ENCODE measurements at places on chromosomes 6 and 20. TPM values are rescaled to one million over a fixed set of nuclear protein-coding genes. Genes with fewer than 3 reads are reported as not detected.

Gene SLC26A8
- total RNA-seq = not detected

Gene SMLR1
- not detected for total RNA-seq

Gene NRM
- total RNA-seq = 6.8 TPM

DNA sequence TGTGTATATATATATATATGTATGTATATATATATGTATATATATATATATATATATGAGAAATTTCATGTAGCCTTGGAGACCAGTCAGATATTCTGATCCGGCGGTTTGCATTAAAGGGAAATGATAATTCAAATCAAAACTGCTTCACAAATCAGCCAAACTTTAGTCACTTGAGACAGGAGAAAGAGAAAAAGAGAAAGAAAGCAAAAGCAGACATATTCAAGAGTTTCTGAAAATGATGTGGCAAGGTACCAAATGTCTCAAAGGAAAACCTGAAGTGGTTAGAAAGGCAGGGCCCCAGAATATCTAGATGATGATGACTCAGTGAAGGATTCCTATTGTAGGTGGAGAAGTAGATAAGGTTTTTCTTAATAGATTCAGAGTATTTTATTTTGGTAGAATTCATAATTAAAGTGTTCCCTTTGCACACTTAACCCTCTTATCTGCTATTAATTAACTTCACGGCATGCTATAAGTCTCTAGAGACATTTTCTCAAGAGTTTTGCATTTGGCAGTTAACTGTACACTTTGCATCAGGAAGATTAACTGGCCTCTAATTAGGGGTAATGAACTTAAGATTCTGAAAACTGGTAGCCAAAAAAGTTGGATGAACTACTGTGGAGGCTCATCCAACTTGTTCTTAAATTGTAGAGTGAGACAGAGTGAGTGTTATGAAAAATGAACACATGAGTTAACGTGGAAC is 50.1 kb upstream of the ASF1A start:
- no peak for DNase-seq

Gene FANCE
- total RNA-seq = 20.2 TPM

GRCh38 chr6:89952105-89952671 is 57.9 kb downstream of the GJA10 start:
- no peak for DNase-seq

DNA sequence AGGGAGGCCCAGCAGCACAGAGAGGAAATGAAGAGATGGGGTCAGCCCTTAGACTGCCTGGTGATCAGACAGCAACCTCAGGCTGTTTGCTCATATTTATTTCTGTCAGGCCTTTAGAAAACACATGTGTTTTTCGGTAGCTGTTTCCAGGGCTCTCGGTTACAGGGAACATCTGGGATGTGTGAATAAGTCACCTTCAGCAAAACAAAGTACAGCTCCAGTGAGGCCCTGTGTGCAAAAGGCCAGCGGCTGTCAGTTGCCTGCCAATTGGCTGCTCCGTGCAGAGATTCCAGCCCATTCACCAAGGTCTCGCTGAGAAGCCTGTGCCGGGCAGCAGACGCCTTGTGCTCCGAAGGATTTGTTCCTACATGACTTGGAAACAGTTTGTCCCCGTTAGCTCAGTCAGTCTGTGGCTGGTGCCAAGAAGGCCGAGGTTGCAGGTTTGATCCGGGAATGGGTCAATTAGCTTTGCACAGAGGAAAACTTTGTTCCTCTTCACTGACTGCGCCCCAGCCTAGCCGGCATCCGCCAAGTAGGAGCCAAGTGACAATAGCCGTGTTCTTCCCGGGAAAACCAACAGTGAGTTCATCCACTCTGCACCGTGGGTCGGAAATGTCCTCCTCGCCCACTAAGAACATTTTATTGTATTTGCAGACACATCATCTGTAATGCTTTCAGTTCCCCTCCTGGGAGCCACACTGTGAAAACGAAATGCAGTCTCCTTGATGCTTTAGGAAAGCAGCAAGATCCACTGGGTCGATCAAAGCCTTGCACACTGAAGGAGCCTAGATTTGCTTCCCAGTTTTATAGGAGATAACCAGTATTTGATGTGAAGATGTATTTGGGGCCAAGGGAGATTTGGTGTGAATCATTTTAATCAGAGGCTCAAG is 315.4 kb upstream of the CDYL start:
- no peak for DNase-seq
